ENCODE measurements at places on chromosomes 12 and 14.

DNA sequence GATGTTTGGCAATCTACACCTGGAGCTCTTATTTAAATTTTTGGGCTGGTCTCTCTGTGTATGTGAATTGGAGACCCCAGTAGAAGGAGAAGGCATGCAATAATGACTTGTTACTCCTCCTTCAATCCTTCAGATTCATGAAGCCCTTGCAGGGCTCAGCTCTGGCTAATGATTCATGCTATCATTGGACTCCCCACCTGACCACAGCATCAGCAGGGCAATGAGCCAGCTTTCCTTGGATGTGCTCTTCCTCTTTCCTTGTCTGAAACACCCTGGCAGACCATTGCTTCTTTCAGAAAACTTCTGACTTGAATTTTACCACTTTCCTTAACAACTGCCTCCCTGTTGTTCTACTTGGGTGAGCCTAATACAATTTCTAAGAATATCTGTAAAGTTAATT lies 1019.2 kb downstream of the AACS start:
- DNase-seq, result no peak

DNA sequence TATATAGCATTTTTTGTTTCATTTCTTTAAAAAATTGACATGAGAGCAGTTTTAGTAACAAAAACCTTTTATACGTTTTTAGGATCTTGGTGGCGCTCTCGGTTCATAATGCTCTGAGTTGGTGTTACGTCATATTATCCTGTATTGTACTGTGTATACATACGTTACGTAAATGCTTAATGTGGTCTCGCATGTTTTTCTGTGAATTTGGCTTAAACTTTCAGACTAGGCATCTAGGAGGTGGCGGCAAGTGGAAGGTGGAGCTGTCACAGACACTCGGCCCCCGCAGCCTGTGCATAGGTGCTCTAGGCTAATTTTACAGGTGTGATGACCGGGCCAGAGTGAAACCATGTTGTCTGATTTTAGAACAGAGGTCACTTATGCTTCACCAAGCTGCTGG lies 60.0 kb downstream of the PPP2R5C start:
- DNase-seq, result no peak

DNA sequence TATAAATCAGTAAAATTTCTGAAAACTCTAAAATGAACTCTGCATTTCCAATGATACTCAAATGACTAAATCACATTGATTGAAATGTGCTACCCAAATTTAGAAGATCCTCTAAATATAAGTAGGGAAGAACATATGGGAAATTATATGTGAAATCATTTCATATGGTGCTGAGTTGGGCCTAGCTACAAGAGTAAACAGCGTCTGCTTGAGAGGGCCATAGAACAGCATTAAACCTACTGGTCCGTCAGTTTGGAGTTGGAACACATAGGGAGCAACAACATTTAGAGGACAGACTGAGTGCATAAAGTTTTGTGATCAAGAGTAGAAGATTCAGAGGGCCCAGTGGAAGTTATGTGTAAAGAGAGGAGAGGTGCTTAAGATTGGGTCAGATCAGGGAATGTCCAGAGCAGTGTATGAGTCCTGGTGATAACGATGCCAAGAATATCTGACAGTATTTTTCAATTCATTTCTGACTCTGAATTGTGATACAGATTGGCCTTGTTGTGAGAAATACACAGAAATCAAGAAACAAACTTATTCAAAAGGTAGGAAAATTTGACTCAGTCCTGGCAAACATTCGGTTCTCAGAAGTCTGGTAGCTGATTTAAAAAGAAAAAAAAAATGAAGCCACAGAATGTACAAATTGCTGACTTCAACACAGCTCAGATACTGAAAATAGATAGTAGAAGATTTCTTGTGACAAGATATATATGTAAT lies 362.2 kb downstream of the CCDC91 start:
- no peak for DNase-seq

GRCh38 chr12:110775997-110776396 lies 33.3 kb upstream of the PPP1CC start:
- no peak for DNase-seq

GRCh38 chr14:25350021-25350420 lies 300.1 kb upstream of the STXBP6 start:
- no peak for DNase-seq

DNA sequence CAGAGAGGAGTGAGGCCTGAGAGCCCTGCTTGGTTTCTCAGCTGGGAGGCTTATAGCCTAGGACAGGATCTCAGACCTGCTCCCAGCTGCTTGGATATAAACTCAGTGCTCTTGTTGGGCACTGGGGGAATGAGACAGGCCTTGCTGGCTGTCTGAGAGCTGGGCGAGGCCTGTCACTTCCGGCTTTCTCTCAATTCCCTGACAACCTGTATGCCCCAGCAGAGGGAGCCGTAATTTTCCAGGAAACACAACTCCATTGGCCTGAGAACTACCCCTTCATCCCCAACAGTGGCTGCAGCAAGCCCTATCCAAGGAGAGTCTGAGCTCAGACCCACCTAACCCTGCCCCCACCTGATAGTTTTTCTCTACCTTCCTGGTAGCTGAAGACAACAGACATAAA lies 258.3 kb upstream of the STXBP6 start:
- no peak for DNase-seq

DNA sequence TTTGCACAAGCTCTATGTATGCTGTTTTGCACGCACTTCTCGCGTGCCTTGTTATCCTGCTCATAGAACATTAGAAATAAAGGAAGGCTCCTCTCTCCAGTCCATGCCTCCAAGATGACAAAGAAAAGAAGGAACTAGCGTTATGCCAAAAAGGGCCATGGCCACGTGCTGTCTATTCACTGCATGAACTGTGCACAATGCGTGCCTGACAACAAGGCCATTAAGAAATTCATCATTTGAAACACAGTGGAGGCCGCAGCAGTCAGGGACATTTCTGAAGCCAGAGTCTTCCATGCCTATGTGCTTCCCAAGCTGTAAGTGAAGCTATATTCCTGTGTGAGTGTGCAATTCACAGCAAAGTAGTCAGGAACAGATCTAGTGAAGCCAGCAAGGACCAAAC lies 22.2 kb upstream of the PRMT8 start:
- no peak for DNase-seq

- DNase-seq, result no peak
Measured at GRCh38 chr12:49541911-49542505, 3.2 kb downstream of the KCNH3 start.

- no peak for DNase-seq
Measured at GRCh38 chr14:28902930-28903329, 136.3 kb downstream of the FOXG1 start.

DNA sequence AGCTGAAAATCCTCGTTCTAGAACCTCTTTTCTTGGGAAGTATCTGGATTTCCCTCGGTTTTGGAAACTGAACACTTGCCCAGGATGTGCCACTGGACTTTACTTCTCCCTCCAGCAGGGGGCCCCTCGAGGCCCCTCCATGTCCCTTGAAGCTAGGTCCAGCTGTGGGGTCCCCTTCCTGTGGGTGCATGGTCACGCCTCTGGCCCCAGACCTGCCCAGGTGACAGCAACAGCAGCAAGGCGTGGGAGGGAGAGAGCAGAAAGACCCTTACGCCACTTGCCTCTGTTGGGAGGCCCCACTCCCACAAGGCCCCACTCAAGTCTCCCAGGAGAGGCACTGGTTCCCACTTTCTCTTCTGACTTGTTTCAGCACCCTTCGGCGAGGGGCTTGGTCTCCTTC lies 3.1 kb downstream of the SLC25A29 start:
- no peak for DNase-seq

Data from NCI-H187 (cell line).